ENCODE measurements at places on chromosomes 12 and 14. TPM values are rescaled to one million over a fixed set of nuclear protein-coding genes. Genes with fewer than 3 reads are reported as not detected.

The CRY1 gene
- 32.0 TPM for total RNA-seq

GRCh38 chr14:32507029-32507984 lies 178.2 kb downstream of the AKAP6 start:
- DNase-seq, result peak; percentile 71

GRCh38 chr14:24741871-24742270 lies 107.9 kb upstream of the GZMB start:
- no peak for DNase-seq

GRCh38 chr12:3838076-3838475 lies 35.1 kb downstream of the PARP11 start:
- no peak for DNase-seq

The CDC42BPB gene
- 73.0 TPM for total RNA-seq

DNA sequence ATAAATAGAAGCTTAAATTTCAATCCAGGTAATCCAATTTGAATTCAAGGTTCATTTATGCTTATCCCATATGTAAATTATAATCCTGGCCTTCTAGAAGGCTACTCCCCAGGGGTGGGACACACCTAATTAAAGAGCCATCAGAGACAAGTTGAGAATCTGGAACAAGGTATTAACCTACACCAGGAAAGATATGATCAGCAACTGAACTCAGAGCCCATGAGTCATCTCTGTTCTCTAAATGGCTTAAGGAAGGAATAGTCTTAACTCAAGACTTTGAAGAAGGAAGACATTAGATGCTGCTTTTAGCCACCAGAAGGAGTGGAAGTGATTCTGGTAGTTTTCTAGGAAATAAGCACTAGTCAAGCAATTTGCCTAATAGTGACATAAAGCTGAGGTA lies 88.0 kb downstream of the KIF21A start:
- peak; percentile 32 for DNase-seq

DNA sequence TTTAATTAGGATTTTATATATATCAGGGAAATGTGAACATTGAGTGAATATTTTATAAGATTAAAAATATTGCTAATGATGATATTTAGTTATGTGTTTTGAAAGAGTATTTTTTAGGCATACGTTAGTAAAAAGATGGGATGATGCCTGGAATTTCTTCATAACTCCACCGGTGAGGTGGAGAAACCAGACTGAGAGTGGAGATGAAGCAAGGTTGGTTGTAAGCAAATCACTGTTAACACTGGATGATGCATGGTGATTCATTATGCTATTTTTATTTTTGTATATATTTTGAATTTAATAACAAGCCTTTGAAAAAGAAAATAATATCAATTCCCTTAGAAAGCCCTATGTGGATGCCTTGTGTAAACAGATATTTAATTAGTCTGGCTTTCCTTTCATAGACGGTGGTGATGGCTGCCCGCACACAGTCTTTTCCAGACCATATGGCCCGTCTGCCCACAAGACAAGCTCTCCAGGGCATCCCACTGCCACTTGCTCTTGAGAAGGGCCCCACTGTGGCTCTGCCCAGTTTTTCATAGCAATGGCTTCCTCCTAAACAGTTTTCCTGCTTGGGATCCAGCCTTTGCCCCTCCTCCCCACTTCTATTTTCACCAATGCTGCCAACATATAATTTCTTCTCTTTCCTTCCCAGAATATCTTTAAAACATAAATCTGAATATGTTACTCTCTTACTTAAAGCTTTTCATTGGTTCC lies 95.4 kb downstream of the HELB start:
- no peak for DNase-seq

Measured in PC-3 (cell line).